ENCODE measurements at places on chromosomes 7 and 10.

- no peak for DNase-seq
These were observed 50.4 kb downstream of the CPED1 start for GRCh38 chr7:121038717-121039509.

GRCh38 chr7:601595-602340 is 82.1 kb upstream of the PDGFA start:
- no peak for DNase-seq

GRCh38 chr10:105197598-105198364 is 556.7 kb downstream of the SORCS3 start:
- DNase-seq = no peak

GRCh38 chr7:127587663-127588018 is 570 bp upstream of the ARF5 start:
- no peak for DNase-seq

DNA sequence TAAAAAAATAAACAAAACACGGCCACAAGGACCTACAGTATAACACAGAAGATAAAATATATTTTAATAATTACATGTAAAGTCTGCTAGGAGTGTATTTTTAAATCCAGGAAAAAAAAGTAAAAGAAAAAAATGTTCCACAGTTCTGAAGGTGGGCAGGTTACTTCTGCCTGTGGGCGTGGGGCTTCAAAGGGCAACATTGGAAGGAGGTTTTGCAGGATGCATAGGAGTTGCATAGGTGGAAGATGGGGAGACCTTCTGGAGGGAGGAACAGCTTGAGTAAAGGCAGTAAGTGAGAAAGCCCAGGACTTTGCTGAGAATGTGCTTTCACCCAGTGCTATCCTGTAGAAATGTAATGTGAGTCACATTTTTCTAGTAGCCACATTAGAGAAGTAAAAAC is 37.5 kb upstream of the PLXNA4 start:
- DNase-seq = no peak

GRCh38 chr10:70729763-70730357 is 55.3 kb downstream of the TBATA start:
- peak; percentile 45 for DNase-seq

DNA sequence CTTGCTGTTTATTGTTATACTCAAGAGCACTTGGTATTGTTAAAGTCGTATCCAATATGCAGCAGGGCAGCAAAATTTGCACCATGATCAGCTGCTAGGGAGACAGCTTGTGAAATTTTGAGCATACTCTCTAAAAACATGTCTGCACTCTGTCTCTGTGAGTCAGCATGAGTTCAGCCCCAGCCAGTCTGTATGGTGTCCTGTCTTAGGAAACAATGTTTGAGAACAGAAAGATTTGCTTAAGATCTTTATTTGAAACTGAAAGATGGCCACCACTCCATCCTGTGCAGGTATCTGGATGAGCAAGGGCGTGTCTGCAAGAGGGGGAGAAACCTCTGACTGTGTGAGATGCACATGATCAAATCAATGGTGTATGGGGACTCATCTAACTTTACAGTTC is 97.1 kb downstream of the GNAI1 start:
- no peak for DNase-seq

- DNase-seq = no peak
These were observed 133.0 kb downstream of the ADAM12 start for GRCh38 chr10:126255313-126255712.

GRCh38 chr10:128897401-128898129 is 569.5 kb upstream of the MGMT start:
- DNase-seq = no peak

DNA sequence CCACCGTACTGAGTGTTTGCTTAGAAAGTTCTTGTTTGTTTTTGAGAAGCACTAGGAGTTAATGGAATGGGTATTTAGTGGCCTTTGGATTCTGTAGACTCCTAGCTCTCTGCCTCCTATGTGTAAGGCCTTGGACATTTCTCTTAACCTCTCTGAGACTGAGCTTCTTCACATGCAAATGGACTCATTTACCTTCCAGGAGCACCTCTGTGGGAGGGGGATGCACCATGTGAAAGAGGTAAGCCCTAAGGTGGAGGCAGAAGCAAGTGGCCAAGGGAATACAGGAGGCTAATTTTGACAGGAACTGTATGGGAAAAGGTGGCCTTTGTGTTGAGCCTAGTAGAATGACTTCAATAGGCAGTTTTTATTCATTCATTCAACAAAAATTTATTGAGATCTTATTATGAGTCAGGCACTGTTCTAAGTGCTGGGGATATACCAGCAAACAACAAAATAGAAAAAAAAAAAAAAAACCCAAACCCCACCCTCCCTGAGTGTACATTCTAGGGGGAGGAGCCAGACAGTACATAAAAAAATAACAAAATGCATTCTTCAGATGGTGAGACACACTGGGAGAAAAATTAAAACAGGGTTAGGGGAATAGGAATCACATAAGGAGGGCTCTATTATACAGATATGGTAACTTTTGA is 9.2 kb upstream of the EPHA1 start:
- DNase-seq = no peak

Data from SK-N-SH (cell line).